ENCODE measurements at places on chromosomes 2 and 18.

- DNase-seq = no peak
Measured at GRCh38 chr2:5367321-5367720, 324.9 kb upstream of the SOX11 start.

- no peak for DNase-seq
Measured at GRCh38 chr2:78486565-78486964, 538.9 kb upstream of the REG3G start.

- DNase-seq = no peak
Measured at GRCh38 chr2:75728614-75729419, 18.1 kb upstream of the GCFC2 start.

DNA sequence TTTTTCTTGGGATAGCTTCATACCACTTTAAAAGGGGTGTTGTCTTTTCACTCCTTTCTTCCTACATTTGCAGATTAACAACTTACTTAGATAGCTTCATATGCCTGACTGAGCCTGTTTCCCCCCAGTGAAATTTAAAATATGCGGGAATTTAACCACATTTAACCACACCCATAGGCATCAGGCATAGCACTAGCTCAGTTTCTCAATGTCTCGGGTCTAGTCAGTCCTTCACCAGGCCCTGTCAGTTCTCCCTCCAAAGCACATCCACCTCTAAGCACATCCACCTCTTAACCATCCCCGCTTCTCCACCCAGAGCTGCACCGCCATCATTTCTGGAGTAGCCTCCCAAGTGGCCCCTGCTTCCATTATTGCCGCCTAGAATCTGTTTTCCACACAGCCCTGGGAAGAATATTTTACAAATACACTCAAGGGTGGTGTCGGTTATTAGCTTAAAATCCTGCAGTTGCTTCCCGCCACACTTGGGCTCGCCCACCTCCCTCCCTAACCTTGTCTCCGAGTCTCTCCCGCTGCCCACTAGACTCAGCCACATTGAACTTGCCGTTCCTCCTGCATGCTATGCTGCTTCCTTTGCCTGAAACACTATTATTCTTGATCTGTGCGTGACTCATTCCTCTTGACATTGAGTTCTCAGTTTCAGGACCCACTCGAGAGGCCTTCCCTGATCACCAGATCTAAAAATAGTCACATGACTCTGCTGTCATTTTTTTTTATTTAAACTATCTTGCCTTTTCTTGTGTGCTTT, 68.3 kb downstream of the SPTBN1 start:
- no peak for DNase-seq

DNA sequence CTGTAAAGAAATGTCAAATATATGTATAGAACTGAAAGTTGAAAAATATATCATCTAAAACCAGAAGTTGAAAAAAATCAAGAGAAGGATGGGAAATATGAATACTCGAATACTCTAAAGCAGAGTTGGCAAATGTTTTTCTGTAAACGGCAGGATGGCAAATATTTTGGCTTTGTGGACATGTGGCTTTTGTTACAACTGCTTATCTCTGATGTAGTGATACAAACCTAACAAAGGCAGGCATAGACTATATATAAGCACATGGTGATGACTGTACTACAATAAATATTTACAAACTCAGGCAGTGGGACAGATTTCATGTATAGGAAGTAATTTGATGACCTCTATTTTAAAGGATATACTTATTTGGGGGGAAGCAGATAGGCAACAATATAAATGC, 224.6 kb upstream of the LRRTM4 start:
- no peak for DNase-seq

DNA sequence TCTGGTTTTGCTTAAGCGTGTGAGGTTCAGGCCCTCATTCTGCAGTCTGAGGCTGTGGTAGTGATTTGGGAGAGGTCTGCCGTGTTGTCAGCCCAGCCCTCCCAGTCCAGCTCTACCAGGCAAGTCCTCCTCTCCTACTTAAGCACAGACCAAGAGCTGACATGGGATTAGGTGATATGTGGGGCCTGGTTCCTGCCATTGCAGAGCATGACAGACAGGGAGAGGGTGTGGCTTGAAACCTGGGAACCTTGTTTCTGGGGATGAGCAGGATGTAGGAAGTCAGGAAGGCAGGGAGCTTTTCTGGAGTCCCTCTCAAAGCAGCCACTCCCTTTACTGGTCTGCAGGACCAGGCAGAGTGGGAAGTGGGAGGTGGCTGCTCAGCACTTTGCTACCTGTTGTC, 38.6 kb downstream of the PTPRM start:
- DNase-seq = no peak

GRCh38 chr2:240983361-240983995, 14.9 kb upstream of the SNED1 start:
- peak; percentile 42 for DNase-seq

GRCh38 chr2:100107906-100108647, 34.3 kb downstream of the AFF3 start:
- no peak for DNase-seq

- DNase-seq = no peak
Measured at GRCh38 chr2:47034973-47035609, 119.5 kb upstream of the MCFD2 start.

DNA sequence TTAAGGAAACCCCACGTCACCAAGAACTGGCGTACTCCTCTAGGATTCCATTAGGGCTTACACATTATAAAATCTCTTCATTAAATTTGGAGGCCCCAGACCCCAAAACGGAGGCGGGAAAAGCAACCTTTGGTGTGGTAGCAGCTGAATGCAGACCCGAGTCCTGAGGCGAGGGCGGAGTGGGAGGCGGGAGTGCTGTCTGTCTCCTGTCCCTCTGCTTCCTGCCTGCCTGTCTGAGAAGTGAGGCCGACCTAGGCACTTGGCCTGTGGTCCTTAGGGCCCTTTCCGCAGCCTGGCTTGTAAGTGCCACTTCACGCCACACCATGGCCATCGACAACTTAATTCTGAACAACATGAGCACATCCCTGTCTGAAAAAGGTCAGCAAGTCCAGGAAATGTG, 102.1 kb downstream of the RTN4 start:
- no peak for DNase-seq

DNA sequence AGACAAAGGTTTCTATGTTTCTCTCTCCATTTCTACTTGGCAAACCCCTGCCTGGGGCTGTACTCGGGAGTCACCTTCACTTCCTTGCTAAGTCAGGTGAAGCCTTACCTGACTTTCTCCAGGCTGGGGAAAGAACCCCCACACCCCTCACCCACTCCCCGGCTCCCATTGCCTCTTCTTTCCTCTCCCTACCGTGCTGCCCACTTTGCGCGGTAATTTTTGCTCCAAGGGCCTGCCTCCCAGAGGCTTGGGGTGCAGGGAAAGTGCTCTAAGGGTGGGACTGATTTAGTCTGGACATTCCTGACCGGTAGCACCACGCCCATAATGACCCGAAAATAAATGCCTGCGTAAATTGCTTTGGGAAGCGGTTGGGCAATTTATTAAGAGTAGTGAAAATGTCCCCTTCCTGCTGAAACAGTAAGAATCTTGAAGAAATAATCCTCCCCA, 49.1 kb upstream of the ATP6V1B1 start:
- no peak for DNase-seq

- DNase-seq = no peak
Measured at GRCh38 chr2:72745679-72746368, 80.0 kb downstream of the EXOC6B start.

DNA sequence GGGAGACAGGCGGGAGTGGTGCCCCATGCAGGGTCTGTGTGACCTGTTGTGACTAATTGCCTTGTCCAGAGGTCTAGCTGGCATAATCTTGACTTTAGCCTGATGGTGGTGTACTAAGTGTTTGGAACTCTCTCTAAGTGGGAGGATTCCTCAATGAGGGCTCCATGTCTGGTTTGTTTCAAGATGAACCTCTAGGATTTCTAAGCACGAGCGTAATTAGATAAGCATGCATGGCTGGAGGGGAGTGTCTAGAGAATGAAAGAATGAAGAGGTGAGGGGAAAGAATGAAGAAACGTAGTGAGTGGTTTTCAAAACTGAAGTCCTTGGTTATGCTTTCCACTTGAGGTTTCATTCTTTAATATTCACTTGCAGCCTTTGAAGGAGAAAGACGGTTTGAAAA, 833.2 kb upstream of the GYPC start:
- no peak for DNase-seq

DNA sequence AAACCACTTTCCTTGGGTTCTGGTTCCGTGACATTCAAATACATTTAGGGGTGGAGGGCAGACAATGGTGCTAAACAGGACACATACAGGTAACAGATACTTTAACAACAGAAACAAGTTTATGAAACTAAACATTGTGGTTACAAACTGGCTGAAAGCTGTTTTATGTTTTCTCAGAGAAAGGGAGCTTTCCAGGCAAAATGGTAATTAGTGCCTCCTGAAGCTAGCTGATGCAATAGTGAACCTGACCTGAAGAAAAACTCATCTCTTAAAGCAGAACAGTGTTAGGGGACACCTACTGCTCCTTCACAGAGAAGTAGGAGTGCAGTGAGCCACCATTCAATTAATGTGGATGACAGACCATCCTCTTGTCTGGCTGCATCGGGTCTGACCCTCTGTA, 138.9 kb downstream of the CCDC148 start:
- DNase-seq = no peak

DNA sequence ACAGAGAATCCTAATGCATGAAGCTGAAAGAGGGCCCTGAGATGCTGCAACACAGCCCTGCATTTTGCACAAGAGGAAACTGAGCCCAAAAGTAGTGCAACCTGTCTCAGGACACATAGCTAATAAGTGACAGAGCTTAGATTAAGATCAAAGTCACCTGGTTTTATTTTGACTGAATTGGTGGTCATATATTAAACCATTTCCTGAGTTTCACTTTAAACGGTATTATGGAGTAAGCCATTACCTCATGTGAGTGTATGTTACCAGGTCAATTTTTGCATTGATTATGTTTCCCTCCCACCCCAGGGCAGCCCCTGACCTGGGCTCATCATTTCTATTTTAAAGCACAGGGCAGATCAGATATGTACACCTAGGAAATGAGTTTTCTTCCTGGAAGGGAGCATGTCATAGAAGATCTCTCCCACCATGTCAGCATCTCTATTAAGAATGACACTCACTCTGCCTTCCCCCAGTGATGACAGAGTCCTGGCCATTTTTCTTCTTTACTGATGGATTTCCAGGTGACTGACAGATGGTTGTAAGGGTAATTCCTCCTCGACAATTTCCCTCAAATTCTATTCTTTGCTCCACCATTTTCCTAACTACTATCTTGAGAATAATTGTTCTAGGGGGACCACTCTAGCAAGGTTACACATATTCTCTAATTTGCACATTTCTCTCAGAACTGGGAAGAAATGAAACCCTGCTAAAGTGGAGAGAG, 441.3 kb upstream of the SLC14A2 start:
- no peak for DNase-seq

GRCh38 chr2:535222-535621, 142.0 kb downstream of the TMEM18 start:
- DNase-seq = no peak

- no peak for DNase-seq
Measured at GRCh38 chr18:80034852-80035406, 695 bp downstream of the RBFA start.

- DNase-seq = no peak
Measured at GRCh38 chr2:6355886-6356761, 509.6 kb downstream of the CMPK2 start.

GRCh38 chr2:46674488-46674887, 195.1 kb downstream of the TMEM247 start:
- DNase-seq = no peak

- no peak for DNase-seq
Measured at GRCh38 chr2:111919794-111920608, 21.6 kb downstream of the MERTK start.

DNA sequence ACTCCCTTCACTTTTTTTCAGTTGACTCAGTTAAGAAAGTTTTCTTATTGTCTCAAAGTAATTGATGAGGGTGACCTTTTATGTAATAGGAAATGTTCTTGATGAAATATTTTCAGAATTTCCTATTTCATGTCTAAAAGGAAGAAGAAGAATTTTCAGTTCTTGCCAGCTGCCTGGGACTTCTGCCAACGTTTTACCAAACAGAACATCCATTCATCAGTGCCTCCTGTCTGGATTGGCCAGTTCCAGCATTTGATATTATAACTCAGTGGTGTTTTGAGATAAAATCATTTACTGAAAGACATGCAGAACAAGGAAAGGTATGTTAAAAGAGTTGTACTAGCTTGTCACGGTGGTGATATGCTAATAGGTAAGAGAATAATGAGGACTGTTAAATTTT, 104.7 kb upstream of the MYO3B start:
- no peak for DNase-seq

GRCh38 chr2:10241641-10242430, 60.9 kb upstream of the HPCAL1 start:
- DNase-seq = no peak

- no peak for DNase-seq
Measured at GRCh38 chr18:46750626-46751025, 6.2 kb downstream of the ST8SIA5 start.

- no peak for DNase-seq
Measured at GRCh38 chr2:109446278-109447131, 167.3 kb downstream of the SEPTIN10 start.

- DNase-seq = no peak
Measured at GRCh38 chr2:98776136-98776535, 45.2 kb upstream of the MGAT4A start.

- DNase-seq = peak; percentile 67
Measured at GRCh38 chr2:160210599-160211138, 10.6 kb upstream of the ITGB6 start.

DNA sequence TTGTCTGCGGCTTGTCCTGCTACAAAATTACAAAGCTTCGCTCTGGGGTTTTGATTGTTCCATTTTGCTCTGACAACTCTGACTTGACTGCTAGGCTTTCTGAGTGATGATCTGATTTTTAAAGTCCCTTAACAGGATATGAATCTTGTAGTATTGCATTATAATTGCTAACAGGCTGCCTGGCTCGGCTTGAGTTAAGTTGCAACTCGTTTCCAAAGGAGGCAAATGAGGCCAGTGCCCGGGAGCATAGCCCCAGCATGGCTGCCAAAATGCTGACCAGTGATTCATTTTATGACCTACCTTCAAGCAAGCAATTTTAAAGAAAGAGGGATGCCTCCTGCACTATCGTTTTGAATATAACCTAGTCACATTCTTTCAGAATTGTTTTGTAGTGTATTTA, 135.4 kb downstream of the COL6A3 start:
- no peak for DNase-seq

- no peak for DNase-seq
Measured at GRCh38 chr2:3036432-3037125, 341.0 kb downstream of the EIPR1 start.

Data from naive thymus-derived CD8-positive, alpha-beta T cell (primary cell).